ENCODE measurements at places on chromosomes 5 and 9. TPM values are rescaled to one million over a fixed set of nuclear protein-coding genes. Genes with fewer than 3 reads are reported as not detected.

Gene EDIL3
- total RNA-seq = not detected

Gene FGF18
- total RNA-seq = 0.37 TPM

Gene CRB2
- total RNA-seq = 0.78 TPM

Gene CD74
- 12.7 TPM for total RNA-seq

Gene PPP1R2B
- total RNA-seq = not detected

Gene CEL
- total RNA-seq = 0.58 TPM

Gene SLC36A3
- total RNA-seq = not detected

Gene DCTN4
- 26.1 TPM for total RNA-seq

Gene TICAM2
- not detected for total RNA-seq

Gene IL13
- total RNA-seq = not detected

Gene FOXD1
- 0.31 TPM for total RNA-seq

Gene CFAP157
- 0.26 TPM for total RNA-seq

Gene PLEKHG4B
- total RNA-seq = not detected

Gene SOX30
- 0.15 TPM for total RNA-seq

Gene CCDC152
- total RNA-seq = not detected

Gene MELK
- total RNA-seq = 21.8 TPM

Gene MEIKIN
- total RNA-seq = not detected

Gene SLC46A2
- total RNA-seq = not detected

Gene ADGRD2
- not detected for total RNA-seq

Gene BASP1
- total RNA-seq = not detected

Gene PCDHA9
- total RNA-seq = not detected

Gene SERF1A
- total RNA-seq = 2.0 TPM

Gene TUSC1
- 17.9 TPM for total RNA-seq

Gene TBC1D13
- total RNA-seq = 25.4 TPM

Gene GLDC
- not detected for total RNA-seq

Gene CD14
- 12.2 TPM for total RNA-seq

Gene HTR1A
- not detected for total RNA-seq

Gene NSG2
- not detected for total RNA-seq

Gene QRFP
- not detected for total RNA-seq

Gene SPATA31C1
- total RNA-seq = not detected

Gene NTMT1
- total RNA-seq = 68.7 TPM

Gene CAVIN4
- 0.08 TPM for total RNA-seq

Gene F2R
- total RNA-seq = 30.3 TPM

Gene OR1J2
- total RNA-seq = not detected

Gene PRDM9
- not detected for total RNA-seq

Gene MRPL36
- total RNA-seq = 140 TPM

Gene LTC4S
- total RNA-seq = not detected

Gene BTNL8
- total RNA-seq = 0.13 TPM

Gene PDCD1LG2
- total RNA-seq = not detected

Gene NME5
- total RNA-seq = not detected

Gene LHX3
- not detected for total RNA-seq

Gene TEX48
- not detected for total RNA-seq

Gene PROB1
- total RNA-seq = 2.0 TPM

Gene KIAA0825
- total RNA-seq = 0.03 TPM

Gene ARL10
- total RNA-seq = 0.03 TPM

Gene MAPKAP1
- total RNA-seq = 79.9 TPM

Gene TAF11L5
- not detected for total RNA-seq

Gene SLC27A4
- 34.9 TPM for total RNA-seq

Gene ZNF618
- 0.39 TPM for total RNA-seq

Gene LIX1
- total RNA-seq = not detected

Gene FGFR4
- total RNA-seq = 145 TPM

Gene HAPLN1
- not detected for total RNA-seq

Gene HEXB
- total RNA-seq = 224 TPM
